Activated T-helper 1 cell treated with Interleukin-2 at 50 U/mL for 16 hours (primary cell): ENCODE measurements at places on chromosomes 4 and X.

DNA sequence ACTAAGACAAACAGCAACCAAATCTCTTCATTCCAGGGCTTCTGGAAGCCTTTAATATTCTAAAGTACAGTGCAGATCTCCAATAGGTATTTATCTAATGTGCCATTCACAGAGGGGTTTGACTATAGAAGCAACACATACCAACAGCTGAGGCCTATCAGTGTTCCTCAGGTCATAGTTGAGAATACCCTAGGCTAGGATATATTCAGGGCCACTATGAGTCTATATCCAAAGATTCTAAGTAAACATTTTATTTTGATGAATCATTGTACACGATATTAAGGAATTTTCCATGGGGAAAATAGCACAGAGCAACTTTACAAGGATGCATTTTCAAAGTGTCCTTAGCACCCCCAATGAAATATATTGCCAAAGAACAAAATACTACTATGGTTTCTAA is 9.7 kb downstream of the SMIM10 start:
- DNase-seq = no peak

GRCh38 chr4:185924458-185925044 is 112.6 kb upstream of the SORBS2 start:
- DNase-seq = no peak

DNA sequence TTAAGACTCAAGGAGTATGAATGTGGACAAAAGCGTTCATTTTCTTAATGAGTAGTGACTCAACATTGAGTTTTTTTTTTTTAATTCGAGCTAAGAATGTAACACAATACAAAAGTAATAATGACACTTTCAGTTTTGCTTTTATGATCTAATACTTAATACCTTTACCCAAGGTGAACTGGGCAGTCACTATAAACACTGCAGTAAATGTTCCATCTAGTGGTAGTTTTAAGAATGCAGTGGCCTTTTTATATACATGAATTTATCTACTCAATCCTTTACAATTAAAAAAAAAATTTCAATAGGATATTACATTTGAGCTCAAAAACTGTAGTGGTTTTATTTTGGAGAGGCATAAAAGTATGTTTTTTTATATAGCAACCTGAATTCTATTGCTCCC is 33.9 kb downstream of the PDK3 start:
- no peak for DNase-seq

GRCh38 chrX:115233497-115234455 is at the start of gene LRCH2:
Gene LRCH2, minus strand, starts transcription at chrX:115234096. Its CDS starts 55 bp downstream, at chrX:115234041.
- DNase-seq = no peak

DNA sequence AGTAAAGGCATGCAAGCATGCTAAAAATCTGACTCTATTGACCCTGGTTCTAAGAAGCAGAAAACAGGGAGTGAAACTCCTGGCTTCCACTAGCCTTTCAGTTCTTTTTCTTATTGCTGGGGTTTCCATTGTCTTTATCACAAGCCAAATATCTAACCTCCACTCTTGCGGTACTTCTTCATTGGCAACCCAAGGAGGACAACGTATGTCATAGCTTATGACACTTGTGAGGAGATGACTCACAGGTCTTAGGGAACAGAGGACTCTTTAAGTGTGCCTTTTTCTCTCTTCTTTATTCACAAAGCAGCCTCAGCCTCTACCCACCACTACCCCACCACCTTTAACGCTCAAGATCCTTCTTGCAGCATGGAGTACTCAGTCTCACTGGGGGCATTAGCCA is 124.2 kb downstream of the GUCY2F start:
- no peak for DNase-seq

- DNase-seq = no peak
These were observed 181.1 kb downstream of the SPCS3 start for GRCh38 chr4:176500894-176501293.

- no peak for DNase-seq
These were observed 4.9 kb downstream of the CHRNA9 start for GRCh38 chr4:40340030-40340429.

- DNase-seq = no peak
These were observed 13.9 kb upstream of the TLR1 start for GRCh38 chr4:38818441-38818976.

DNA sequence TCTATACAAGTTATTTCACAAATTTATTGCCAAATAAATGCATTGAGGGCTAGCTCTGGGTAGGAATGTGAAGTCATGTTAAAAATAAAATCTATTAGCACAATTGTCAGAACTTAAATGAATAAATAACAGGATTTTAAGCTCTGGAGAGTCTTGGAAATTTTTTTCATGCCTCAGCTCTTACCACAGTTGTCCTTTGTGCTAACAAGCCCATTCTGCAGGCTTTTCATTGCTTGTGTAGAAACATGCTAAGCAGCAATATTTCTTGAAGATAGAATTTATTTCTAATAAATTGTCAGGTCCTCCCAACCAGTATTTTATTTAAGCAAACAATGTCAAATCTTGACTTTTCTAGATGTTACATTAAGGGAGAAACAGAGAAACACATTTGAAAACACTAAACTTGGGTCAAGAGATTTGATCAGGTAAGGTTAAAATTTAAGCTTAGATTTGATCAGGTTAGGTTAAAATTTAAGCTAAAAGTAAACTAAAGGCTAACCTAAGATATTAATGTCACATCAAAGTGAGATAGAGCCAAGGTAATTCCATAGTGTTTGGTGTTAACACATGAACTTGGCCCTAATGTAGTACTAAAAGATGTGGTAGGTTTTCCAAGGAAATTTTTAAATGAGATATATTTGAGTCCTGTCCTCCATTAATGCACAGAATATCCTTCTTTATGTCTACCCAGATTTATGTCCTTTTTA is 179.1 kb upstream of the IL1RAPL1 start:
- DNase-seq = no peak
